ENCODE measurements at places on chromosomes 5 and 9. TPM values are rescaled to one million over a fixed set of nuclear protein-coding genes. Genes with fewer than 3 reads are reported as not detected.

Gene GARIN3
- not detected for total RNA-seq

Gene KIAA1958
- total RNA-seq = 8.6 TPM

Gene SPINK4
- not detected for total RNA-seq

Gene COL27A1
- total RNA-seq = 1.4 TPM

Gene TAL2
- total RNA-seq = 3.0 TPM

Gene PFN3
- total RNA-seq = not detected

Gene ACER2
- total RNA-seq = 11.4 TPM

Gene OR1Q1
- total RNA-seq = not detected

Gene TOR1B
- total RNA-seq = 39.5 TPM

Gene ITK
- total RNA-seq = 0.16 TPM

Gene CER1
- not detected for total RNA-seq

Gene POLR1E
- 46.0 TPM for total RNA-seq

Gene CDC20B
- total RNA-seq = 0.78 TPM

Gene RNF224
- not detected for total RNA-seq

Gene CCDC183
- 2.8 TPM for total RNA-seq

Gene ZDHHC11B
- 5.6 TPM for total RNA-seq

Gene SPATA31D4
- total RNA-seq = not detected

Gene TUSC1
- total RNA-seq = 10.5 TPM

Gene CDKN2B
- 0.16 TPM for total RNA-seq

Gene GABRA1
- total RNA-seq = 18.2 TPM

Gene SMIM15
- 36.8 TPM for total RNA-seq

Gene PMPCA
- total RNA-seq = 23.6 TPM

Gene ZNF474
- 1.2 TPM for total RNA-seq

Gene PCDHA1
- 6.6 TPM for total RNA-seq

Gene SCGB3A1
- total RNA-seq = not detected

Gene TTLL11
- 26.8 TPM for total RNA-seq

Gene PRDM9
- total RNA-seq = not detected

Gene OGN
- 15.1 TPM for total RNA-seq

Gene NRG2
- total RNA-seq = 4.1 TPM

Gene MOB3B
- 6.2 TPM for total RNA-seq

Gene TRPM6
- 1.1 TPM for total RNA-seq

Gene PCDHGA5
- 6.6 TPM for total RNA-seq

Gene GABRA6
- 0.31 TPM for total RNA-seq

Gene CD274
- total RNA-seq = 0.62 TPM

Gene PLEKHG4B
- total RNA-seq = 6.2 TPM

Gene ROR2
- 0.94 TPM for total RNA-seq

Gene HRH2
- total RNA-seq = 6.9 TPM

Gene MYMK
- not detected for total RNA-seq

Measured in occipital lobe (tissue), 3 donors.